ENCODE measurements at places on chromosomes 6 and 20.

DNA sequence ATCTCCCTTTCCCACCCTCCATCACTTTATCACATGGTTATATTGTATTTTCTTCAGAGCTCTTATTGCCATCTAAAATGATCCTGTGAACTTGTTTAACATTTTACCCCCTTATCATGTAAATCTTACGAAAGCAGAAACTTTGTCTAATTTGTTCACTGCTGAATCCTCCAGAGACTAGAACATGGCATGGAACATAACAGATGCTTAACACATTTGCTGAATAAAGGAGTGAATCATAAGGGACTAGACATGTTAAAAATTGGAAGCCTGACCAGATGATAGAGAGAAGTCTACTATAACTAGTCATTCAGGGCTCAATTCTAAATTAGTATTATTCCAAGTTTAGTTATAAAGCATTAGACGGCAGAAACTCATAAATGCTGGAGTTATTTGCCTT lies 73.3 kb downstream of the MAN1A1 start:
- DNase-seq = no peak

DNA sequence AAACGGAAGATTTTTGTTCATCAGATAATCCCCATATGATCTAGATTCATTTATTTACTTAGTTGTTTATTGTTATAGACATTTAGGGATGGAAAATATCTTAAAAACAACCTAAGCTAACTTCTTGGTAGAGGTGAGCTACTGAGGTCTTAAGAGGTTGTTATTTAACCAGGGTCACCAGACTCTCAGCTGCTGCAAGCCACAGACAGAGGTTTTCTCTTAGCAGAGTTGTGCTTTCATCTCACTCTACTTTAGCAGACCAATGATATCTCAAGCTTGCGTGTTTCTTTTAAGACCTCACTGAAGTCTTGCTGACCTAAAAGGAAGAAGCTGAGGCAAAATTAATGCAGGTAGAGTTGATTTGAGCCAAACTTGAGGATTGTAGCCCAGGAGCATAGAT lies 43.6 kb downstream of the NCOA7 start:
- no peak for DNase-seq

GRCh38 chr20:55888685-55889084 lies 116.6 kb downstream of the CBLN4 start:
- DNase-seq = no peak

DNA sequence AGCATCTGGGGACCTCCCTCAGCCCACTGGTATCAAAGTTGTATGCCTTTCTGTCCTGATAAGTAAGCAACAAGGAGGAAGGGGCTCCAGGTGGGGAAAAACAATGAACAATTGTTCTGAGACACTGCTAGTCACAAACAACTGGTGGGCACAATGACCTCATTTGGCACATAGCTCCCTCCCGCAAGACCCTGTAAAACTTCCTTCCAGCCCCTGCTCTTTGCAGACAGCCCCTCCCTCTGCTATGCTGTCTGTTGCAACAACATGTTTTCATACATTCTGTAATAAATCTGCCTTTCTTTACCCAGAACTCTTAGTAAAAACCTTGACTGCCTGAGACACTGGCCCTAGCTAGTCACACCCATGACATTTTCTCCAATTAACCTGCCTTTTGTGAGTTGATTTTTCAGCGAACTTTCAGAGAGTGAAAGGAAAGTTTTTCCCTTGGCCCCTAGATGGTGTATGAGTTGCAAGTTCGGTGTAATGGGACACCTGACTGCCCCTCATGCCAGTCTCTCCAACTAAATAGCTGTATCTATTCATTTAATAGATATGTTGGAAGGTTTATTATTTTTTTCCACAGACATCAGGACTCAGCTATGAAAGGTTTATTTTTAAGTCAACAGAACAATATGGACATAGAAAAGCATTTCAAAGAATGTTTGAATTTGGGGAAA lies 142.3 kb upstream of the SLC22A16 start:
- no peak for DNase-seq

- no peak for DNase-seq
These were observed 269.1 kb downstream of the CD83 start for GRCh38 chr6:14386668-14387067.

GRCh38 chr6:130394246-130394645 lies 28.4 kb downstream of the TMEM200A start:
- DNase-seq = no peak

- DNase-seq = no peak
These were observed 14.4 kb downstream of the CCDC167 start for GRCh38 chr6:37485291-37485702.

DNA sequence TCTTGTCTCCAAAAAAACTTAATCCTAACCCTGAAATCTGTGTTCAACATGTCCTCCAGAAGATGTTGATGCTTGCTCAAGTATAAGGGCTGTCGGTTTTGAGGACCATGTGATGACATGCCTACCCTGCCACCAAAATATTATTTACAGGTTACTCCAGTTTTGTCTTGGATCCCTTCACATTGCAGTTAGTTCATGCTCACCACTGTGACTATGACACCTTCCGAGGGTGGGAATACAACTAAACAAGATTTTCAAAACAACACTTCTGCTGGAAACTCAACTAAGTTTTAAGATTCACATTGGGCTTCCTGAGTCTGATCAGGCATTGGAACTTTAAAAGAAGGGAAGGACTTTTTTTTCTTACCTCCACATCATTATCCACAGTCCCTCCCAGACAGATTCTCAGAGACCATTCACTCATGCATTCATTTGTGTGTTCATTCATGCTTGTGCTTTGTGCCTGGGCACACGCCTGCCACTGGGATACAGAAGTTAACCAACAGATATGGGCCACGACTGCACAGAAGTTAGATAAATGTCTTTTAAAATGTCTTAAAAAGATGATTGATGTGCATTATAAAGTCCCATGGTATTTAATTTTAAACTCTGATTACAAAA lies 118.7 kb upstream of the GJE1 start:
- DNase-seq = no peak

DNA sequence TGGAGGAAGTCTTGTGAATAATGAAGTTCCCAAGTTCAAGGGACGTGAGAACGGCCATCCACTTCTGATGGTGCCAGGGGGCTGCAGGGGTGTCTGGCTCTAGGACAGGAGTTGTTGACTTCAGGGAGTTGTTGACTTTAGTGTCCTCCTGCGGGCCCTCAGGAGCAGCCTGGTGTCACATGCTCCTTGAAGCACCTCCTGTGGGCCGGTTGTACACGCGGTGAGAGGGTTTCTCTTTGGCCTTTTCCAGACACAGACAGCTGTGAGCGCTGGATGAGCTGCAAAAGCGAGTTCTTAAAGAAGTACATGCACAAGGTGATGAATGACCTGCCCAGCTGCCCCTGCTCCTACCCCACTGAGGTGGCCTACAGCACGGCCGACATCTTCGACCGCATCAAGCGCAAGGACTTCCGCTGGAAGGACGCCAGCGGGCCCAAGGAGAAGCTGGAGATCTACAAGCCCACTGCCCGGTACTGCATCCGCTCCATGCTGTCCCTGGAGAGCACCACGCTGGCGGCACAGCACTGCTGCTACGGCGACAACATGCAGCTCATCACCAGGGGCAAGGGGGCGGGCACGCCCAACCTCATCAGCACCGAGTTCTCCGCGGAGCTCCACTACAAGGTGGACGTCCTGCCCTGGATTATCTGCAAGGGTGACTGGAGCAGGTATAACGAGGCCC lies 77.8 kb downstream of the ISM1 start:
- no peak for DNase-seq

- no peak for DNase-seq
These were observed 62.3 kb upstream of the IER3 start for GRCh38 chr6:30806581-30807183.
